CD4-positive, alpha-beta T cell treated with Interleukin-15 for 4 hours (primary cell): ENCODE measurements at places on chromosomes 3 and 15.

DNA sequence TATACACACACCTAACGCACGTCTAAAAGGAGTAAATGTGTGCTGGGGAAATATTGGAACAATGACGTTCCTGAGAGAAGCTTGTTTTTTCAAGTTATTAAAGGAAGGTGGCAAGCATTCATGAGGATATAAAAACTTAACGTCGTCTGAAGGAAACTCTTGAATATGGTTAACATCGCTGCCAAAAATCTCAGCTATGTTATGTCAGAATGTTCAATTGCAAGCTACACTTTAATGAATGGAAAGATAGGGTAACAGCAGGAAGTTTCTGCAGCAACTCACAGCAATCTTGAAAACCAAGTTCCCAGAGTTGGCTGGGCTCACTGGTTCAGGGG lies 54.3 kb upstream of the MEF2A start:
- no peak for DNase-seq

GRCh38 chr3:3927198-3927597 lies 128.0 kb downstream of the LRRN1 start:
- DNase-seq: no peak

DNA sequence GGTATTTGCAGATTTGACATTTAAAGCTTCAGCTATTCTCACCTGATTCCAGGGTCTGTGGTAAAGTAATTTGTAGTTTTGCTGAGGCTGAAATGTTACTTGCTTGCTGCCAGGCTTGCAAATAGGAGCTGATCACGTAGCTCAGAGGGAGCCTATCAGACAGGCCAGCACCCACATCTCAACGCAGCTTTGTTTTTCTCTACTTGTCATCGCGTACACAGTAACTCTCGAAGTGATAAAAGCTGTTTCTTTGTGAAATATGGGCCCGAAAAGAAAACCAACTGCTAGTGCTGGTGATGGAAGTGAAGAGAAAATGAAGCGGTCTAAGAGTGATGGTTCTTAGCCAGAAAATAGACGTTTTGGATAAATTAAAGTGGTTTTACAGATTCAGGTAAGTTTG lies 23.4 kb downstream of the RAB5A start:
- DNase-seq: no peak

DNA sequence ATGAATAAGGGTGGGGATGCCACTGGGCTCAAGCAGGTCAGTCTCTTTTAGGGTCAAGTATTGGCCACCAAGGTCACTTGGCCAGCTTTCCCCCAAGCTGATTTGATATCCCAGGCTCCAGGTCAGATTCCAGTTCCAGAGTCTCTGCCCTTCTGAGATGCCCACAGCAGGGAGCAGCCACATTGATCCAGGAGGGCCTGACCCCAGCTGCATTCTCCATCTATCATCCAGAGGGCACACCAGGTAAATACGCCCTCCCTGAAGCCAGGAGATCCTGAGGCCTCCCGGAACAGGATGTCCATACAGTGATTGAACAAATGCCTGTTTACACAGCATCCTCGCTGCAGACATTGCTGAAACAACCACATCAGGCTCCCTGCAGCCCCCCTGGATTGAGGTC lies 264.6 kb upstream of the TLE3 start:
- no peak for DNase-seq

GRCh38 chr3:2713923-2714322 lies 396.3 kb downstream of the IL5RA start:
- DNase-seq: no peak

- DNase-seq: no peak
Measured at GRCh38 chr15:62173215-62173614, 8.1 kb upstream of the C2CD4B start.

GRCh38 chr3:112984485-112984884 lies 6.3 kb upstream of the GTPBP8 start:
- peak; percentile 65 for DNase-seq

DNA sequence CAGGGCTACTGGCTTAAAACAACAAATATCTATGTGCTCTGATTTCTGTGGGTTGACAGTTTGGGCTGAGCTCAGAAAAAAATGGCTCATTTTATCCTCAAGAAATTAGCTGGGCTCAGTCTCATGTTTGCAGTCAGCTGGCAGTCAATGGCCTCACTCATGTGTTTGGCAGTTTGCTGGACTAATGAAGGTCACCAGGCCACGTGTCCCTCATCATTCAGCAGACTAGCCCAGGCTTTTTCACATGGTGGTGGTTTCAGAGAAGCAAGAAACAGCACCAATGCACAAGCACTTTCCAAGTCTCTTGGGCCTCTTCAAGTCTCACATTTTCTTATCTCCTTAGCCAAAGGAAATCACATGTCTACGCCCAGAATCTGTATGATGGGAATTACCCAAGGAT lies 478.3 kb upstream of the PPP2R3A start:
- DNase-seq: no peak

DNA sequence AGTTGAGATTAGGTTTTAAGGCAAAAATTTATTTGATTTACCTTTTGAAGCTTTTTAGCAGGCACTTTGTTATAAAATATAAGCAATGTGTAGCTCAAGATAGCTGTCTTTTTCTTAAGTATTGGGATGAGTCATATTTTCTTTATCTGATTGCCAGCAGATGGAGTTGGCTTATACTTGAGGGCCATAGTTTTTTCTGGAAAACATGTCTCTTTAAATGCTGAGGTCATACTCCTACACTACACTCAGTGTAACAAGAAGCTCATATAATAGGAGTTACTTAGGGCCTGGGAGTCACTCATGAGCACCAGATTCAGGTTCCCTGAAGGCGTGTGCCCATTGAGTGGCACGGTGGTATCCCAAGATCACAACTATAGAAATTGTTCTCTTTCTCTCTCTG lies 579.8 kb downstream of the EDEM1 start:
- DNase-seq: no peak

- no peak for DNase-seq
Measured at GRCh38 chr3:107025961-107026360, 351.3 kb upstream of the CCDC54 start.

DNA sequence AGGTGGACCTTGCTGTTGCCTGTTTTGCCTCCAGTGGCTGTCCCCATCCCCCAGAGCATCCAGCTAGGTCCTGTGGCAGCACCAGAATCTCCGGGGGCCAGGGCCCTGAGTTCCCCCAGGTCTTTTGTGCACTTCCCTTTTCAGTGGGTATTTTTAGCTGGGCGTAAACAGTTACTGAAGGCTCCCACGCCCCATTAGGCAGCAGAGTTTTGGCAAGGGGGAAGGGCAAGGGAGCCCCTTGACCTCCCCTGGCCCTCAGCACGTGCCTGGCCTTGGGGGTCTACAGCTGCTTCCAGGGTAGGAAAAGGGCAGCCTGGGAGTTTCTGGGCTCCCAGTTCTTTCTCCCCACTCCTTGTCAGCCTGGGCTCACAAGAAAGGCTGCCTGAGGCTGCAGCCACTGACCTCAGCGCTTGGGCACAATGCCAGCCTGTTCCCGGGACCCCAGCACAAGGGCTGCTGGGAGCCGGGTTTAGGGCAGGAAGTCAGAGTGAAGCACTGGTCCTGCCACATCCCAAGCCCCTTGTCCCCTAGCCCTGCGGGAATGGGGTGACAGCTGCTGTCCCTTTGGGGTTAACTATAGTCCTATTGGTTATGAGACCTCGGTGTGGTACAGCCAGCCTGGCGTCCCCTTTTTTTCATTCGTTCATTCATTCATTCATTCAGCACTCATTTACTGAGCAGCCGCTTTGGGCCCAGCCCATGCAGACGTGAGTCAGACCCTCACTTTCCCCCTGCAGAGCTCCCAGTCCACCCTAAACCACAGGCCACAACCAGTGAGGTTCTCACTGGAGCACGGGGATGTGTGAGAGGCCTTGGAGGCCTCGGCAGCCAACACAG lies 8.4 kb downstream of the CSK start:
- DNase-seq: peak; percentile 50

DNA sequence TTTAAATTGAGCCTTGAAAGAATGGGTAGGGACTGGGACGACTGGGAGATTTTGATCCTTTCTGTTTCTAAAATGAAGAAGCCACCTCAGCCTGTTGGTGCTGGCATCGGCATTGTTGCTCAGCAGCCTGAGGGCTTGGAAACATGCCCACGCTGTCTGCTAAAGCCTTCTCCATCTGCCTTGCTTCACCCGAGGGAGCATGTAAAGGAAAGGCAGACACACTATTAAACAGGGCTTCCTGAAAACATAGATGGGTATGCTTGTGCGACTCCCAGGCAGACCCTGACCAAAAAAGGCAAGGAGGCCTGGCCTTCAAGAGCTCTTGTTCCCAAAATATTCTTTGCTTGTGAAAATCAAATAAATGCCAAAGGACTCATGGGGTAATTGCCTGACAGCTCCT lies 84.2 kb upstream of the SLC4A7 start:
- no peak for DNase-seq

GRCh38 chr15:67080118-67080899 lies 14.9 kb downstream of the SMAD3 start:
- DNase-seq: no peak

GRCh38 chr3:48427630-48427962 lies 2.3 kb downstream of the PLXNB1 start:
- no peak for DNase-seq

GRCh38 chr15:35546511-35547381 lies 781 bp upstream of the DPH6 start:
- no peak for DNase-seq

DNA sequence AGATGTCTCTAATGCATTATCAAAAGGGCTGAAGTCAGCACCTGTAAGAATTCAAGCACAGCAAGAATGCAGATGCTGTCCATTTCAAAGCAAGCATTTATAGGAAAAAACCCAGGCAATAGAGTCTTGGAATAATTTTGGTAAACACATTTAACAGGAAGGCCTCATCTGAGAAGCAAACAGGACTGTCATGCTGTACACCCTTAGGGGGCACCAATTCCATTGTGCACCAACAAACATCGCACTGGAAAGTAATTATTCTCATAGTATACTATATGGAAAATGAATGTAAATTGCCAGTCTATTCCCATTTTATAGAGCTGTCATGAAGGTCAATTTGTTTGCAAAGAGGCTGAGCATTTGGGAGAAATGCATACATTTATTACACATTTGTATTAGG lies 247.3 kb upstream of the SUCLG2 start:
- no peak for DNase-seq

- DNase-seq: no peak
Measured at GRCh38 chr3:168828943-168829342, 733.2 kb upstream of the GOLIM4 start.

- no peak for DNase-seq
Measured at GRCh38 chr15:49382394-49382793, 40.6 kb upstream of the FGF7 start.

DNA sequence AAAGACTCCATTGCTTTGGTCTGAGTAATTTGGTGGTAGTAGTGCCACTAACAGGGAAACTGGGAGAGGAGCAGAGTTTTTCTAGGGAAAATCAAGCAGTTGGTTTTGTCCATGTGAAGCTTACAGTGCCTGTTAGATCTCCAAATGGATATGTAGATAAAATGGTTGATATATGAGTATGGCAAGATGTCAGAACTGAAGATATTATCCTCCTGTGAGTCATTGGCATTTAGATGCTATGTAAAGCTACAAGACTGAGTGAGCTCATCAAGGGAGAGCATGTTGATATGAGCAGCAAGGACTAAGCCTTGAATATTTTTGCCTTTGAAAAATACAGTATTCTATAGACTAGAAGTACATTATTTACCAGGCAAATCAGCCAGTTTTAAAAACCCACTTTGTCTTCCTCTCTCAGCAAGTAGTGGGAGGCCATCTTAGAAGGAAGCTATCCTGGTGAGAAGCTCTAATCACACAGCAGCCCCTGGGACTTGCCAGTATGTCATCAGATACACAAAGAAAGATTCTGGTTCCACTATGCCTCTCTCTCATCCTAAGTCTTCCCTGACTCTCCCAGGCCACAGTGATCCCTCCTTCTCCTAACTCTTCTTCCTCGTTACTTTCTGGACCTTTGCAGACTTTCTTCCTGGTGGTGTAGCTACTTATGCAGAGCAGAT lies 77.4 kb upstream of the ANKRD28 start:
- no peak for DNase-seq

GRCh38 chr3:171437115-171437756 lies 23.0 kb downstream of the TNIK start:
- DNase-seq: no peak

- no peak for DNase-seq
Measured at GRCh38 chr3:93855401-93855800, 118.3 kb downstream of the PROS1 start.

DNA sequence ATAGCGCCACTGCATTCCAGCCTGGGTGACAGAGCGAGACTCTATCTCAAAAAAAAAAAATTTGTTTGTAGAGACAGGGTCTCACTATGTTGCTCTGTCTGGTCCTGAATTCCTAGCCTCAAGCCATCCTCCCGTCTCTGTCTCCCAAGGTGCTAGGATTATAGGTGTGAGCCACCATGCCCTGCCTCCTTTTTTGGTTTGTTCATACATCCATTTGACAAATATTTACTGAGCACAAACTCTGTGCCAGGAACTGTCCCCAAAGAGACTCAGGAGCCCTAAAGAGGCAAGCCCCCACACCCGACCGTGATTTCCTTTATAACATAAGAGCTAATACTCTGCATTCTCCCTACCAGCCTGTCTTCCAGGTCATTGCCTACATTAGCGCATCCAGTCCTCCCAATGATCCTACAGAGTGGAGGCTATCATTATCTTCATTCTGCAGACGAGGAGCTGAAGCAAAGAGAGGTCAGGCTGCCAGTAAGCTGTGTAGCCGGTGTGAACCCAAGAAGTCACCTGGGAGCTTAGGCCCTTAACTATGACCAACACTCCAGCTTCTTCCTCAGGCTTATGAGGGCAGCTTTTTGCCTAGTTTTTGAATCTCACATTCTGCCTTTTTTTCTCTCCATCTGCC lies 6.3 kb upstream of the PXK start:
- no peak for DNase-seq

- DNase-seq: no peak
Measured at GRCh38 chr3:74273091-74273490, 341.4 kb downstream of the CNTN3 start.
